Esophagus muscularis mucosa (tissue), 4 donors: ENCODE measurements at places on chromosomes 6 and 20. TPM values are rescaled to one million over a fixed set of nuclear protein-coding genes. Genes with fewer than 3 reads are reported as not detected.
A peak's percentile ranks its signal among the peaks of the same experiment; 100 is the strongest.

GRCh38 chr6:106070636-106071035 is 15.5 kb upstream of the PRDM1 start:
- peak; percentile 21 for DNase-seq

GRCh38 chr20:48708116-48708515 is 119.7 kb downstream of the PREX1 start:
- DNase-seq = no peak

DNA sequence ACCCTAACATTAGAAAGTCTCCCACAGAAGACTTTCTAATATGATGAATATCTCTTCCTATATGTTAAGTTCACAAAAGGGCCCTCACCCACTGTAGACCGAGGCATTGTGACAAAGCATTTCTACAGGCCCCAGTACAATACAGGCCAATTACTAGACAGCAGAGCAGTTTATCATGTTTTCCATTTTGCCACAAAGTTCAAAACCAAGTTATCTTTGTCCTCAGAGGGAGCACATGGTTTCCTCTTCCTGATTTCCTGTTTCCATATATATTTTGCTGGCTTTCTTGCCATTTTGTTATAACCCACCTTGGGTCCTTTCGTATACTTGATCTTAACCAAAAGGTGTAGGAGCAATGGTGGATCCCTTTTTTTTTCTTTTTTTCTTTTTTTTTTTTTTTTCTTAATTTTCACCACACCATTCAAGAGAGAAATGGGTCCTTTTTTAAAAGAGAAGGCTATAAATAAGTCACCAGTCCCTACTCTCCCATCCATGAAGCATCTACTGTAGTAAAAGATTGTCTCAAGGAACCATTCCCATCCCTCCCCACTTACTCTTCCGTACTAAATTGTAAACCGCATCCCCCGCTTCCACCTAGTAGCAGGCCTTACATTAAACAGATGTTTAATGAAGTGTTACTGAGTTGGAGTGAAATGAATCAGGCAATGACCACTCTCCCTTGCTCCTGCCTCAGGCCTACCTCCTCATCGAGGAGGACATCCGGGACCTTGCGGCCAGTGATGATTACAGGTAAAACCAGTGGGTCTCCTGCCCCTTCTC is 2.1 kb upstream of the UBE2C start:
- DNase-seq = no peak

GRCh38 chr6:31871046-31871659 is 7.6 kb downstream of the SLC44A4 start:
- DNase-seq = no peak

- DNase-seq = no peak
These were observed 900.1 kb upstream of the SLC35B3 start for GRCh38 chr6:9335431-9335830.

- no peak for DNase-seq
These were observed 980.6 kb upstream of the EYS start for GRCh38 chr6:66687611-66688140.

DNA sequence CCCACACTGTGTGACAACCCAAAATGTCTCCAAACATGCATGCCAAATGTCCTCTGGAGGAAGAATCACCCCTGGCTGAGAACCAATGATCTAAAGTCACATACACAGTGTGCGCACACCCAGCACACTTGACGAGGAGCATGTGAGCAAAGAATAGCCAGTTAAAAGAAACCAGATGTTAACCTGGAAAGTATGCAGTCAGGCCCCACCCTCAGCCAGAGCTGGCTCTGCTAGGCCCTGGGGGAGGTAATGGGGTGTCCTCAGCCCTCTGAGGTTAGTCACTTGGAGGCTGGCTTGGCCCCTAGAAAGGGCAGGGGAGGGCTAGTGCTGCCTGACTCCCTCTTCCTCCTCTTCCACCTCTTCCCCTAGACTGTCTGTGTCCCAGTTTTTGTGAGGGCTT is 15.2 kb upstream of the GUCA1A start:
- no peak for DNase-seq

GRCh38 chr6:149904661-149905370 is 6.9 kb upstream of the RAET1E start:
- no peak for DNase-seq

DNA sequence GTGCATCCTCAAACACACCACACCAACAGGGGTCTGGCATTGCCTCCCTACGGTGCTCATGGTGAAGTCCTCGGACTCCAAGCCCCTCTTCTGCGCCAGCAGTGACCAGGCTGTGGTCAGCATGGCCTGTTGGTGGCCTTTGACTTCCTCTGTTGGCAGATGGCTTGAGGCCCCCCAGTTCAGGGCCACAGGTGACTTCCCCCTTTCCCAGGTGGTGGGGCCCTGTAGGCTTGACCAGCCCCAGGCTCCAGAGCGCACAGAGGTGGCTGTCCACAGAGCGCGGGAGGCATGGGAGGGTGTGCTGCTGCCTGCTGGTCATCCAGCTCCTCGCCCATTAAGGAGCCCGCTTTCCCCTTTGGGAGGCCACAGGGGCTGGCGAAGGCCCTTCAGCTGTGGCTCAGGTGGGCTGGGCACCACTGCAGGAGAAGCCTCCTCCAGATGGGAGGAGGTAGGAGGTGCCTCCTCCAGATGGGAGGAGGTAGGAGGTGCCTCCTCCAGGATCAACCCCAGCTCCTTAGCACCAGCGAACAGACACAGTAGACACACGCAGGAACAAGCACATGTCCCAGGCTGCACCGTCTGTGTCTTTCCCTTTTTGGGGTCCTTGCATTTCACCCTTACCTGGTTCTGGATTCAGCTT is 52.1 kb upstream of the BHLHE23 start:
- DNase-seq = no peak

DNA sequence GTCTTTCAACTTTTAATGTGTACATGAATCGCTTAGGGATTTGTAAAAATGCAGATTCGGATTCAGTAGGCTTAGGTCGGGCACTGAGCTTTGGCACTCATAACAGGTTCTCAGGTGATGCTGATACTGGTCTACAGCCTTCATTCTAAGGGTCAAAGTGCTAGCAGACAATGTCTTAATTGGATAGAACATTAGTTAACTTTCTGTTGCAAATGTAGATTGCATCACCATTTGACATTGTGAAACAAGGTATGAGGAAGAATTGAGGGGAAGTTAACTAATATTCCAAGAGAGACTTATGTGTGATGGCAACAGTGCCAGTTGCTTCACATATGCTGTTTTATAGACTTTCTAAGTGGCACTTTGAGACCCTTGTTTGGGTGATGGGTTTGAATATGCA is 86.9 kb downstream of the MLIP start:
- no peak for DNase-seq

- DNase-seq = no peak
These were observed 76.6 kb upstream of the STXBP5 start for GRCh38 chr6:147127587-147127986.

DNA sequence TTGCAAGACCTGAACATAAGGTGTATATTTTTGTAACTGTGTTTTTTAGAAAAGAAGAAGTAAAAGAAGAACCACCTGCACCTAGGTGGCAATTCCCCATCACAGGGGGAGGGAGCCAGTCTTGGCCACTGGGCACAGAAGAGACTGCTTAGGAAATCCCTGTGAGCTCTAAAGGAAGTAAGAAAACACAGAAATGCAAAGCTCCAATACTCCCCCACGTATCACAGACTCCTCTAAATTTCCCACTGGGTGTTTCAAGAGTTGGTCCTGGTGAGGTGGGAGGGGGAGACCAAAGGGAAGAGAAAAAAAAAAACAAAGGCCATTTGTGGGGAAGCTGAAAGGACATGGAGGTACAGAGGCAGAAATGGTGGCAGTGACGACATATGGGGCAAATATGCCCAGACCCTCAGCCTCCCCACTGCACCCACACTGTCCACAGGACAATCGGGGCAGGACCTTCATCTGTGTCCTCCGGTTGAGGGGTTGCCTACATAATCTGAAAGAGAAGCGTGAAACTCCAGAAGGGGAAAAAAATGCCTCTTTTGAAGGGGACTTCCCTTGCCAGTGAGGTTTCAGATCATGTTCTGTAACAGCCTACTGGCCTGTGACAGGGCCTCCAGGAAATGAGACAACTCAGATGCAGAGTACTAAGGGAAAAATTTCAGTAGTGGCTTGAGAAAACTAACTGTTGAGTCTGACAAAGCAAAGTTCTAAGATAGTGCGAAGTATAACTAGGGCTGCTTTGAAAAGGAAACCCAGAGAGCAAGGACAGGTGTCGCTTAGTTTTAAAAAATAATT is 226.2 kb upstream of the MARCKS start:
- no peak for DNase-seq

- no peak for DNase-seq
These were observed 110.9 kb downstream of the SMLR1 start for GRCh38 chr6:130937942-130938604.

GRCh38 chr6:150741633-150742200 is 123.8 kb upstream of the MTHFD1L start:
- peak; percentile 50 for DNase-seq

GRCh38 chr6:158044525-158044888 is 62.8 kb downstream of the SYNJ2 start:
- no peak for DNase-seq

DNA sequence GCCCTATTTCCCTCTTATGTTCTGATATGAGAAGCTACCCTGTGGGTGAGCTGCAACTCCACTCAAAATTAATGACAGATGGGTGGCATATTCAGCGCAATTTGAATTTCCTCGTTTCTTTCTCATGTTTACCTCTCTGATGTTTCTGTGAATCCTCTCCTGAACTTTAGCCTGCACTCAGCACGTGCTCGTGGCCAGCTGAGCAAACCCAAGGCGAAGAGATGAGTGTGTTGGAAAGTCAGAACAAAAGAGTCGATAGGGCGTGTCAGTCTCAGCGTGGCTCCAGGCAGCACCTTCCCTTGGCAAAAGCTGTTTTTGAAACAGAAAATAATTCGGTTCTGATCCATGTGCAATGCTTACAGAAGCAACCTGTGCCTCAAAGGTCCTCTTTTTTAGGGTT is 226.1 kb upstream of the GMDS start:
- no peak for DNase-seq

DNA sequence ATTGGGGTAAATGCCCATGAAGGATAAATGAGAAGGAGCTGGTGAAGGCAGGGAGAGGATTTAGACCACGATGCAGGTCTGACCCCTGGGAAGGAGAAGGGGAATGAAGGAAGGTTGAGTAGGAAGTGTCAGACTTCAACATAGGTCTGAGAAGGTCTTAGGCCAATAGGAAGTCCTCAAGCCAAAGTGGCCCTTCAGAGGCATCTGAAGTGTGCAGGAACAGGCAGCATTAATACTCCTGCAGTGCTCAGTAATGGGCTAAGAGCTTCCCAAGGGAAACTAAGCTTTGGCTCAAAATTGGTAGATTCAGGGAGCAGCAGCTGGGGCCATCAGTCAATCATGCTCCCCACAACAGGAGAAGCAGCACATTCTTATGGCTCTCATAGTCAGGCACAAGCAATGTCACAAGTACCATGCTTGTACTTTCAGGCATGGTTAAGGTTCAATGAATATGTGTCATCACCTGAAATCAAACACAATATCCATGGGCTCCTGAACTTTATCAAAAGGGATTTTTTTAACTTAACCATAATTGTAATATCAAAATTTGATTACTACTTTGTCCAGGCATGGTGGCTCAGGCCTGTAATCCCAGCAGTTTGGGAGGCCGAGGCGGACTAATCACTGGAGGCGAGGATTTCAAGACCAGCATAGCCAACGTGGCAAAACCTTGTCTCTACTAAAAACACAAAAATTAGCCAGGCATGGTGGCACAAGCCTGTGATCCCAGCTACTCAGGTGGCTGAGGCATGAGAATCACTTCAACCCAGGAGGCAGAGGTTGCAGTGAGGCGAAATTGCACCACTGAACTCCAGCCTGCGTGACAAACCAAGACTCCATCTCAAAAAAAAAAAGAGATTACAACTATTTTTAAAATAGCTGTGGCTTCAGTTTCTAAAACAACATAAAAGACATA is 9.9 kb downstream of the RALGAPA2 start:
- DNase-seq = no peak

GRCh38 chr6:52497652-52498408 is 77.7 kb downstream of the EFHC1 start:
- no peak for DNase-seq

- no peak for DNase-seq
These were observed 121.4 kb upstream of the MAP3K7 start for GRCh38 chr6:90708206-90708737.

GRCh38 chr20:25259788-25260254 is 11.9 kb downstream of the PYGB start:
- no peak for DNase-seq

DNA sequence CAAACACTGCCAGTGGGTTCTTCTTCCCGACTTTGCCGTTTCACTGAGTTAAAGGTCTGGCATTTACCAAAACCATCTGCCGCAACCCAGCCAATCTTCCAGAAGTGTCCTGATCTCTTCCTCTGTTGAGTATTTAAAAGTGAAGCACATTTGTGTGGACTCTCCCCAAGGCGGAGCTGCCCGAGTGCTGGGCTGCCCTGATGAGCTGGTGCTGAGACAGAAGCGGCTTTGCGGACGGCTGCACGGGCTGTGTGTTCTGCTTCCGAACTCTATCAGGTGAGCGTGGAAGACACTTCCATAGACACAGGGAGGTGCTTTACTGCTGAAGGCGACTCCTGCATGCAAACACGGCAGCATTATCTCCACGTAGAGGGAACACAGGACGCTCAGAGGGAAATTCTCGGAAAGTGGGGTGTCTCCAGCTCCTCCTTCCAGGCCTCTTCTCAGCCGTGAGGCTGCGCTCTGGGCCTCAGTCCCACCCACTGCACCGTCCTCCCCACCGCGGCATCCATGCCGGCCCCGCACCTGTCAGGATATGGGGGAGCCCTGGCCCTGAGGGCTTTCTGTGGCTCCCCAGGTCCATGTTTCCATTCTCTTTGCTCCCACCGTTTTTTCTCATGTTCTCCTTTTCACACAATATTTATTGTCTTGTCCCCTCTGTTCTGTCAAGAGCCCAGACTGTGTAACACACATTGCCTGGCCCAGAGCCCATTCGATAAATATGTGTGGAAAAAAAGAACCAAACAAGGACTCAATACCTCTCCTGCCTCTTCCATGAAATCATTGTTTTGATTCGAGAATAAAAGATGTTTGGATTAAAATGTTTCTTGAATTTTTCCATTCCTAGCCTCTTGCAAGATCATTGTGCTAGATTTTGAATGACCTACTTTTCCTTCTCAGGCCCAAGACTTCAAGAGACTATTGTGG is 205.1 kb downstream of the DLL1 start:
- DNase-seq = no peak

TSPYL4 gene
- 19.1 TPM for total RNA-seq

SALL4 gene
- not detected for total RNA-seq

TFAP2D gene
- total RNA-seq = not detected

HCK gene
- 9.0 TPM for total RNA-seq

NKX2-4 gene
- total RNA-seq = not detected

GTF2H4 gene
- 8.0 TPM for total RNA-seq

SLC2A10 gene
- 9.6 TPM for total RNA-seq

DSP gene
- total RNA-seq = 5.2 TPM

MYLK2 gene
- total RNA-seq = 0.52 TPM

MMP24OS gene
- total RNA-seq = 28.1 TPM

SNAI1 gene
- total RNA-seq = 0.83 TPM

CDSN gene
- not detected for total RNA-seq

LRRN4 gene
- total RNA-seq = 0.42 TPM
